K562 (cell line): ENCODE measurements at places on chromosomes 11 and 22. TPM values are rescaled to one million over a fixed set of nuclear protein-coding genes. Genes with fewer than 3 reads are reported as not detected.
A peak's percentile ranks its signal among the peaks of the same experiment; 100 is the strongest.

The TAF6L gene
- total RNA-seq, result 27.2 and 28.5 TPM in 2 replicates

The TRPC6 gene
- not detected in 2 replicates for total RNA-seq

DNA sequence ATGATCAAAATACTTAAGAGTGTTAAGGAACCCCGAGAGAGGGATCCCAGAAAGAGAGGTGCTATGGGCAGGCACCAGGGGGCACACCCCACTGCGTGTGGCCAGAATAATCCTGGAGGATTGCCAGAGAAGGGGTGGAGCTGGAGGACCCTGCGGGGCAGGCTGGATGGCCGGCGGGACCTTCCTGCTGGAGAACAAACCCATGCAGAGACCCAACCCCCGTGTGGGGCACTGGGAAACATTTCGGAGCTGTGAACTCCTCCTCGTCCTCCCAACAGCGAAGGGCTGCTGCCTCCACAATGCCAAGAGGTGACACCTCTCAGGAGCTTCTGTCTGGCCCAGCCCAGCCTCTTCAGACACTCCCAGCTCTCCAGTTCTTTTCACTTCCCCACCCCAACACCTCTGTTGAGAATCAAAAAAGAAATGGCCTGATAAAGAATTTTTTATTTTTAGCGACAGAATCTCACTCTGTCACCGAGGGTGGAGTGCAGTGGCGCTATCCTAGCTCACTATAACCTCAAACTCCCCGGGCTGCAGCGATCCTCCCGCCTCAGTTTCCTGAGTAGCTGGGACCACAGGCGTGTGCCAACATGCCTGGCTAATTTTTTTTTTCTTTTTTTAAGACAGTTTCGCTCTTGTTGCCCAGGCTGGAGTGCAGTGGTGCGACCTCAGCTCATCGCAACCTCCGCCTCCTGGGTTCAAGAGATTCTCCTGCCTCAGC is 25.6 kb downstream of the RHOD start:
- DNase-seq, result peak; percentile 69
- H3K4me3 ChIP-seq, result no peak overlapping the region
- peaks cover 25% of the 10 kb centered on the region for H3K4me1 ChIP-seq
- no peak overlapping the region for H3K27ac ChIP-seq
- H3K27me3 ChIP-seq, result no peaks in the 10 kb centered on the region

DNA sequence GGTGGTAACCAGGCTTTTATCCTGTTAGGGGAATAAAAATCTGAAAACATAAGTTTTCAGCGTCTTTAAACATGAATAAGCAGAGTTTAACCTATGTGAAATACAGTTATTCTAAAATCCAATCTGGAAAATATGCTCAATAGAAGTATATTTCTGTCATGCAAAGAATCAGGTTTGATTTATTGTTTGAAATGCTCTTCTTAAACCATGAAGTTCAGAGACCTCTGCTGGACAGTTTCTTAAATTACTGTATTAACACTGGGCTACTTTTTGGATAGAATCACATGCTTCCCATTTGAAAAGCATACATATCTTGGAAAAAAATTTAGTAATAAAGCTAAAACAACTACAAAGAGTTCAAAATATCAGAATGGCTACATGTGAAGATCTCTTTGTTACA is 25.4 kb downstream of the APIP start:
- peak; percentile 17 for DNase-seq
- no peaks in the 10 kb centered on the region for H3K27me3 ChIP-seq
- H3K4me1 ChIP-seq, result no peaks in the 10 kb centered on the region
- H3K36me3 ChIP-seq, result peaks cover 47% of the 10 kb centered on the region
- H3K27ac ChIP-seq, result no peak overlapping the region
- H3K4me3 ChIP-seq, result no peak overlapping the region

DNA sequence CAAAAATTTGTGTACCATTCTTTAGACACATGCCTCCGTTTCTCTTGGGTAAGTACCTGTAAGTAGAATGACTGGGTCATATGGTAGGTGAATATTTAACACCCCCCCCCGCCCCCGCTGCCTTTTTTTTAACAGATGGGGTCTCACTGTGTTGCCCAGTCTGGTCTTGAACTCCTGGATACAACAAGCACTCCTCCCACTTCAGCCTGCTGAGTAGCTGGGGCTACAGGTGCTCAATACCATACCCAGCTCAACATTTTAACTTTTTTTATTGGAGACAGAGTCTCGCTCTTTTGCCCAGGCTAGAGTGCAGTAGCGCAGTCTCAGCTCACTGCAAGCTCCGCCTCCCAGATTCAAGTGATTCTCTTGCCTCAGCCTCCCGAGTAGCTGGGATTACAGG is 32.5 kb downstream of the CECR2 start:
- peaks cover 23% of the 10 kb centered on the region; the same call in 2 of the 3 replicates for H3K27me3 ChIP-seq
- DNase-seq, result no peak
- no peak overlapping the region for H3K4me3 ChIP-seq
- H3K4me1 ChIP-seq, result no peaks in the 10 kb centered on the region

- no peaks in the 10 kb centered on the region for H3K27me3 ChIP-seq
- peaks cover 4% of the 10 kb centered on the region; the same call in 2 of the 3 replicates for H3K36me3 ChIP-seq
- no peak overlapping the region for H3K4me3 ChIP-seq
- no peak overlapping the region for H3K27ac ChIP-seq
- H3K4me1 ChIP-seq, result peaks cover 5% of the 10 kb centered on the region
- DNase-seq, result no peak
Observed at GRCh38 chr11:88352139-88352538, 14.6 kb upstream of the CTSC start.

- no peaks in the 10 kb centered on the region for H3K27me3 ChIP-seq
- H3K27ac ChIP-seq, result no peak overlapping the region
- H3K4me1 ChIP-seq, result peaks cover 56% of the 10 kb centered on the region
- H3K36me3 ChIP-seq, result no peaks in the 10 kb centered on the region
- DNase-seq, result no peak
Observed at GRCh38 chr22:46132830-46133587, 17.3 kb upstream of the PPARA start.

DNA sequence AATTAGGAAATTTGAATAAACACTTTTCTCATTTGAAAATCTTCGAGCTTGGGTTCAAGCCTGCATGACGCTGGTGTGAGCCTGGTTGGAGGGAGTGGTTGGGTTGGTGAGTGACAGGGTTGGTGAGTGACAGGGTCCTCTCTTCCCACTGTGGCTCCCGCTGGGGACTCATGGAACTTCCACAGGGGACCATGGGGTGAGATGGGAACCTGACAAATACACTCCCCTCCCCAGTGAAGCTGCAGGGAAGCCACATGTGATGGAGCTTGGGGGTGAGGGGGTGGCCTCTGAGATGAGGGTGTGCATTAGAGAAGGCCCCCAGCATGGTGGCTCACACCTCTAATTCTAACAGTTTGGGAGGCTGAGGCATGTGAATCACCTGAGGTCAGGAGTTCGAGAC is 66.8 kb downstream of the RTL6 start:
- H3K4me3 ChIP-seq, result no peak overlapping the region
- H3K4me1 ChIP-seq, result no peaks in the 10 kb centered on the region
- peaks cover 6% of the 10 kb centered on the region; the same call in 2 of the 3 replicates for H3K27me3 ChIP-seq

GRCh38 chr11:9681583-9682372 is 17.9 kb downstream of the SWAP70 start:
- H3K27me3 ChIP-seq, result 0 out of 2 replicates have a peak, but pooled peaks cover 4% of the 10 kb centered on the region
- no peaks in the 10 kb centered on the region for H3K36me3 ChIP-seq
- H3K27ac ChIP-seq, result no peak overlapping the region
- H3K4me1 ChIP-seq, result no peaks in the 10 kb centered on the region
- DNase-seq, result no peak
- no peak overlapping the region for H3K4me3 ChIP-seq

GRCh38 chr22:50561401-50562358 is 1.0 kb downstream of the SYCE3 start:
- no peaks in the 10 kb centered on the region for H3K36me3 ChIP-seq
- no peak for DNase-seq
- H3K27me3 ChIP-seq, result no peaks in the 10 kb centered on the region
- no peaks in the 10 kb centered on the region for H3K4me1 ChIP-seq
- no peak overlapping the region for H3K27ac ChIP-seq

DNA sequence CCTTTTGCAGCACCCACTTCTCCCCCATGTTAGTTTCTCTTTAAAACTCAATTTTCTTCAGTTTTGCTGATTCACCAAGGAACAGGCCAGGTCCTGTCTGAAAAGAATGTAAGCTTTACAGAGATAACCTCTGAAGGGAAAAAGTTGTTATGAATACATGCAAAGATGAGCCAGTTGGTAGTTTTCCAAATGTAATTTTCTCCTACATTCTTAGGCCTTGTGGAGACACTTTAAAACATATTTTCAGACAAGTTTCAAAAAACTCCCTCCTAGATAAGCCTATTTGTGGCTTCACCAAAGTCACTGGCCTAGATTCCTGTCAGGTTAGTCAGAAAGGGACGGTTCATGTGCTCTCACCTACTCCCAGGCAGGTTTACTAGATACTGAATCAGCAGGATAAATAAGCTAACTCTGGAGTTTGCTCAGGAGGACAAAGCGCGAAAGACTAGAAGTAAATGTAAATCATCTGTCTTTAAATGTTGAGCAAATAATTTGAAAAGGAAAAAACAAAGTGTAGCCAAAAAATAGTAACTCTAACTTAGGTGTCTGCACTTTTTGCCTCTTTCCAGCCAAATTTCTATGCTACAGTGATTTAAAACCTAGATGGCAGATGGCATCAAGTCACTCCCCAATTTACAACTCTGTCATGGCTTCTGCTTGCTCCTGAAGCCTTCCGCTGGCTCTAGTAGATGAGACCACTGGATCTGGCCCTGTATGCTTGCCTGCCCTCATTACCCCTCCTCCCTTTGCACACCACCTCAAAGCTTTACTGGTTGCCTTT is 4.9 kb upstream of the ATP6V1E1 start:
- H3K4me1 ChIP-seq, result peaks cover 42% of the 10 kb centered on the region
- no peaks in the 10 kb centered on the region for H3K36me3 ChIP-seq
- peak overlapping the region; percentile 91 for H3K27ac ChIP-seq
- H3K27me3 ChIP-seq, result no peaks in the 10 kb centered on the region
- no peak overlapping the region for H3K4me3 ChIP-seq

- no peaks in the 10 kb centered on the region for H3K36me3 ChIP-seq
- H3K27ac ChIP-seq, result no peak overlapping the region
- no peaks in the 10 kb centered on the region for H3K4me1 ChIP-seq
- H3K27me3 ChIP-seq, result peaks cover 55% of the 10 kb centered on the region
- DNase-seq, result no peak
- H3K4me3 ChIP-seq, result no peak overlapping the region
Observed at GRCh38 chr11:44747836-44748235, 21.1 kb downstream of the TSPAN18 start.

- H3K4me1 ChIP-seq, result no peaks in the 10 kb centered on the region
- no peaks in the 10 kb centered on the region for H3K27me3 ChIP-seq
- H3K4me3 ChIP-seq, result no peak overlapping the region
- H3K36me3 ChIP-seq, result no peaks in the 10 kb centered on the region
- no peak for DNase-seq
- no peak overlapping the region for H3K27ac ChIP-seq
Observed at GRCh38 chr11:30479899-30480298, 106.3 kb downstream of the MPPED2 start.

GRCh38 chr22:24536089-24536488 is 18.8 kb downstream of the GUCD1 start:
- no peak overlapping the region for H3K27ac ChIP-seq
- no peak for DNase-seq
- no peak overlapping the region for H3K4me3 ChIP-seq

DNA sequence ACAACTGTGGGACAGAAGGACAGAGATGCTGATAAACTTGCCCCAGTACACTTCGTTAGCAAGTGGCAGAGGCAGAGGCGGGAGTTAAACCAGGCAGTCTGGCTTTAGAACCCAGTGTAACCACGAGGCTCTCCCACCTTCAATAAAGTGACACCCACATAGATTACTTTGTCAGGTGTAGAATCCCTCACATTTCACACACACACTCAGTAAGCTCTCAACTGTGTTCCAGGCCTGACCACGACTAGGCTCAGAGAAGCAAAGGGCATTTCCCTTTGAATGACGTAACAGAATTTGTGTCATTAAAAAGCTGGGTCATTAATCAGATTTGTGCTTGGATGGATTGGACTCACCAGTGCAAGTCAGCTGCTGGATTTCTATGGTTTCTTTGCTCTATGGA is 118.3 kb upstream of the RCN1 start:
- no peaks in the 10 kb centered on the region for H3K4me1 ChIP-seq
- no peak overlapping the region for H3K4me3 ChIP-seq
- no peak overlapping the region for H3K27ac ChIP-seq

- no peaks in the 10 kb centered on the region for H3K36me3 ChIP-seq
- peak overlapping the region; percentile 34 for H3K4me3 ChIP-seq
- H3K27me3 ChIP-seq, result no peaks in the 10 kb centered on the region; the same call in 2 of the 3 replicates
- DNase-seq, result peak; percentile 91
Observed at GRCh38 chr22:23402275-23403151, 177.6 kb downstream of the IGLL1 start.

DNA sequence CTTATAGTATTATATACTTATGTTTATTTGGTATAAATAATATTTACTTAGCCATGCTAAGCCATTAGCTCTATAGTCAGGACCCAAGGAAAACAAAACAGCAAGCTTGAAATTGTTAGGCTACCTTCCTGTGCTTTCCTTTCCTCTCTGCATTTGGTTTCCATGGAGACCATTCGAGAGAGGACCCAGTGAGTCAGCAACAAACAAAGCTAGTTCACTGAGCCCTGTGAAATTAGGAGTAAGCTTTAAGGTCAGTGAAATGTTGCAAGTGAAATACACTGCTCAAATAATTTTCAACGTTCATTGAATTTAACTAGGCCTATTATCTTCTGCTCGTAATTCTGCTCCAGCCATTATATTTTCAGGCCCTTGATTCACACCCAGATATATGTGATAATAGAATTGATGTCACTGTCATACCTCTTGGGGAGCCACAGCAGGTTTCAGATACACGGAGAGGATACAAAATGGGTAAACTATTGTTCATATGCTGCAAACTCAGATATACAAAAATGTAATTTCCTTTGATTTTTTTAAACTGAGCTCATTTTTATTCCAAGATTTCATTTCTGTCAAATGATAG is 9.1 kb upstream of the OR10D3 start:
- H3K36me3 ChIP-seq, result peaks cover 15% of the 10 kb centered on the region
- H3K4me3 ChIP-seq, result no peak overlapping the region
- H3K4me1 ChIP-seq, result peaks cover 17% of the 10 kb centered on the region
- DNase-seq, result peak; percentile 38
- H3K27me3 ChIP-seq, result no peaks in the 10 kb centered on the region
- H3K27ac ChIP-seq, result no peak overlapping the region

DNA sequence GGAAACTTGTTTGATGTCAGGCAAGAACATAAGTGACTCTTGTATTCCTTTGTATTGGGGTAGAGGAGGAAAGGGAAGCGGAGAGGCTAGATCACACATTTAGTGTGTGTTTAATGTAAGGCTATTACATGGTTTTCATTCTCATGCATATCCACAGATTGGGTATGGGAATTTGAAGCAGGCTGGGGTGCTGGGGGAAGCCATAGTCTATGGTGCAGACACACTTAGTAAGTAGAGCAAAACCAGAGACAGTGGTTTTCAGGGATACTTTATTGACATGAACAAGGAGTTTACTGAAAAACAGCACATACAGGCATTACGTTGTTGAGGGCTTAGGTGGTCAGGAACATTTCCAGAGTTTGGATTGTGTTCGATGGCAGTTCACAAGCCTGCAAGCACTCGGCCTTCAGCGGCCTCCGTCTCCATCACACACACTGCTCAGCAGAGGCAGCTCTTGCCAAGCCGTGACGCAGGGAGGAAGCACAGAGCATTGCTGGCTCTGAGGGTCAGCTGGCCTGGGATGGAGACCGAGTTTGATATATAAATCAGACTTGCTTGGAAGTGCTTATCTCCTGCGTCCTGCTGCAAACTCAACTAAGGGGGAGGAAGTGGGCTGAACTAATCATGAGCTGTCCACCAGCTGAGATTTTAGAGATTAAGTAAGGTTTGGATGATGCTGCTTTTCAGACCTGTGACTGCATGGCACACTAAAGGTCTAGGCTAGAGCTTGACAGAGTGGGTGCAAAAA is 25.3 kb downstream of the SCN3B start:
- peaks cover 20% of the 10 kb centered on the region for H3K27me3 ChIP-seq
- H3K36me3 ChIP-seq, result no peaks in the 10 kb centered on the region
- no peak for DNase-seq
- no peak overlapping the region for H3K27ac ChIP-seq
- H3K4me3 ChIP-seq, result no peak overlapping the region
- H3K4me1 ChIP-seq, result no peaks in the 10 kb centered on the region
